ENCODE measurements at places on chromosomes 5 and 9.

- DNase-seq = no peak
Measured at GRCh38 chr9:123942542-123942941, 12.6 kb upstream of the DENND1A start.

GRCh38 chr5:168529374-168530234, 499 bp downstream of the FBLL1 start:
- DNase-seq = peak; percentile 14

GRCh38 chr9:126222363-126222834, 104.2 kb upstream of the MVB12B start:
- no peak for DNase-seq

DNA sequence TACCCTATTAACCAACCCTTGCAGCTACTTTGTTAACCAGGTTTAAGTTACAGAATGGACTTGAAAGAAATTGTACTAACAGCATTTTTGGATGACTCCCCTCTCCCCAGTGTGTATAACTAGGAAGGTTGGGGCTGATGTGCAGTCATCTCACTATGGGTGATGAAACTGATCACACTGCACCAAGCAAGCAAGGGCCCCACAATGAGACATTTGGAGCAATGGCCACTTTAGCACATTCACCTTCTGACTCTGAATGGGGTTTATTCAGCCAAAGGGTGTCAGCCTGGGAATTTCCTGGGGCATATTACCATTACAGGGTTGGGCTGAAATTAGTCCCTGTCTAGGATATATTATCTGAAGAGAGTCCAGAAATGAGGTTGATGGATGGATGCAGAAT, 18.7 kb upstream of the CYFIP2 start:
- peak; percentile 63 for DNase-seq

DNA sequence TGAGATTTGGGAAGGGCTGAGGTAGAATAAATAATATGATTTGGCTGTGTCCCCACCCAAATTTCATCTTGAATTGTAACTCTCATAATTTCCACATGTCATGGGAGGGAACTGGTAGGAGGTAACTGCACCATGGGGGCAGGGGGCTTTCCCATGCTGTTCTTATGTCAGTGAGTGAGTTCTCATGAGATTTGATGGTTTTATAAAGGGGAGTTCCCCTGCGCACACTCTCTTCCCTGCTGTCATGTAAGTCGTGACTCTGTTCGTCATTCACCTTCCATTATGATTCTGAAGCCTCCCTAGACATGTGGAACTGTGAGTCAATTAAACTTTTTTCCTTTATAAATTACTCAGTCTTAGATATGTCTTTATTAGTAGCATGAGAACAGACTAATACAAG, 115.5 kb upstream of the STARD4 start:
- peak; percentile 64 for DNase-seq

DNA sequence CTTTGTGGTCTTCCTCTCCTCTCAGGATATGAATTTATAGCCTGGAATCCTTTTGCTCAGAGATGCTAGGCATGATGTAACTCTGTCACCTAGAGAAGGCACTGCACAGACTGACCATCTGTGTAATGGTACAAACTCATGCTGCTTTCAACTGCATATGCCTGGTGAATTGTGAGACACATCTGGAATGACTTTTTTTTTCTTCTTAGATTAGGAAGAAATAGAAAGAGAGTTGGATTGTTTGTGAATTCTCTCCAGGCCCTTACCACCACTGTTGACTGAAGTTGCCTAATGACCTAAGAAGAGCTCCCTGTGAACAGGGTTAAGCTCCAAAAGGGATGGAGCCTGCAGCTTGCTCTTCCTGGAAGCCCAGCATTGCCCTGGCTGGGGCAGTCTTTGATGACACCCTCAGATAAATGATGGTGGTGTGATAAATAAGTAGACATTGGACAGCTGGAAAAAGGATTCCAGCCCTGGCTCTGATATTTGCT, 47.8 kb upstream of the TRIM32 start:
- no peak for DNase-seq

DNA sequence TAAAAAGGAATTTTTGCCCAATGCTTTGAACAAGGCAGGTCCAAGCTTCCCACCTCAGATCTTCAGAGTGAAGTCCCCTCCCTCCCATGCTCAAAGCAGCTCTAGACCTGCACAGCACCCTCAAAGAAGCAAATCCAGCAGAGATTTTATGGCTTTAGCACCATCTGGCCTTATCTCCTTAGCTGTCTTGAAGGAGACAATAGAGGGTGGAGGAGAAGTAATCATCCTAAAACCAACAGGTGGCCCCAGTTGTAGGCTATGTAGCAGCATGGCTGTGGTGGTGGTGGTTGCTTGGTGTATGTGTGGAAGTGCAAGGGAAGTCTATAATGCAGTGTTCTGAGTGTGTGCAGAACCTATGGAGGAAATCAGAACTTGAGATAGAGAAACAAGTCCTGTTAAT, 140.1 kb downstream of the GRIA1 start:
- no peak for DNase-seq

GRCh38 chr9:137482094-137482781, 23.1 kb upstream of the NSMF start:
- DNase-seq = no peak

DNA sequence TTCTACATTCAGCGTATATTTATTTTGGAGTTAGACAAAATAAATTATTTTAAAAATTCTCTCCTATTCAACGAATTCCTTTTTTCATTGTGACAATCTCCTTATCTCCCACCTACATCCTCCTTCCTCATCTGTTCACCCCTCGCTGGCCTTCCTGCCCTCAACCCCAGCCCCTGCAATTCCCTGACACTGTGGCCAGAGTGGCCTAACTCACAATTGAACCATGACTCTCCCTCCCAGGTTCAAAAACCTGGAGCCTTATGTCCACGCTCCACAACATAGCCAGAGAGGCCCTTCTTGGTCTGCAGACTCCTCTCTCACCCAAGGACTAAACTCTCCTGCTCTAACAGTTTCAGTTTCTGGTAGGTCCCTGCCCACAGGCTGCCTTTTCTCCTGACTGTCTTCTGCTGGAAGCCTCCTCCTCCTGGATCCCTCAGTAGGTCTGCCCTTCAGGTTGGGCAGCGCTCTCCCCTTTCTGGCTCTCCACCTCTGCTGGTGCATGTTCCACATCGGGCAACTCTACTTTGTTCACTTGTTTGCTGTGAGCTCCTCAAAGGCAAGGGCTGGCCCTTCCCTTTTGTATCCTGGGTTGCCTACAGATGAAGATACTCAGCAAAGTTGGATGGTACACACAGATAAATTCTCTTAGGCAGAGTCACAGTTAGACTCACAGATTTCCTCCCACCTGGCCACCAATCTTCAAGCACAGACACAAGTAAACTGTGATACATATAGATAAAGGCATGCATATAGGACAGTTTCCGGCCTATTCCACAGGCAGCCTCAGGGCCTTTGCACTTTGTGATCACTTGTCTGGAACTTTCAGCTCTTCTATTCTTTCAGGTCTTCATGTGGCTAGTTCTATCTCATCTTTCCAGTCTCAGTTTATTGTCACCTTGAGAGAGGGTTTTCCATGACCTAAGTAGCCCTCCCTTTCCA, 19.8 kb upstream of the MYORG start:
- no peak for DNase-seq

DNA sequence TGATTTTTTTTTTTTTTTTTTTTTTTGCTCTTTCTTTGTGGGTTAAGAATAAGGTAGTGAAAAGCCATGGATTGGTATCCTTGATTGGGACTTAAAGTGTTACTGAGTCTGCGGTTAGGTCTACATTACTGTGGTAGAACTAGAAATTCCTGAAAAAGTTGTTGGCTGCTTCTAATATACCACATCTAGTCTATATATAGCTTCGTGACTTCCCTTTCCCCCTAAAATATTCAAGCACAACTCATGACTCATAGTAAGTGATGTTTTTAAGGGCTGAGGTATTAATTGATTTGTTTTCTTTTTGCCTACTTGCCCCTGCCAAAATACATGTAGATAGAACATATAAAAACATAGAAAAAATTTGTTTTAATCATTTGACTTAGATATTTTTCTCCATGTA, 247.6 kb downstream of the TMEM232 start:
- DNase-seq = no peak

DNA sequence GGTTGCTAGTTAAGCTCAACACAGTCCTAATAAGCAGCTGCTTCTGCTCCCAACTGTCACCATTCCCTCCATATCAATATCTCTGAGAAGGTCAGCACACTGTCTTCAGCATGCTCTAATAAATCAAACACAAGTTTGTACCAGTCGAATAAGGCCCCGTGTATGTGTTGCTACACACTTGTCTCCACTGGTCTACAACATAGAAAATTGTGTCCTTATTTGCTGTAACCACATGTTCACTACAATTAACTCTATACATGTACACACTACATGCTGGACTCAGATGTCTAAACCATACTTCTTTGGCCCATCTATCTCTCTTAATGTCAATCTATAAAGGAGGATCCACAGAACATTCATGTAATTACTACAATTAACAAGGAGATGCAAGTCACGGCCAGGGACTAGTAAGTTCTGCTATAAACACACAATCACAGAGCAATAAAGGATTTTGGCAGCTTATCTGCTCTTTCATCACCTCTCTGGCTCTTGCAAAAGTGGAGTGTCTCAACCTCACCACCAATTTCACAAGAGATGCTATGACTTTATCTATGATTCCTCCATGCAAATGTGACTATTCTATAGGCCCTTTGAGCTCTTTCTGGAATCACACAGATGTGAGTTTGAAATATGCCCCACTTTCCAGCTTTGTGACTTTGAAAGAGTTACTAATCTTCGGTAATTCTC, 143.9 kb downstream of the SEMA5A start:
- DNase-seq = no peak

DNA sequence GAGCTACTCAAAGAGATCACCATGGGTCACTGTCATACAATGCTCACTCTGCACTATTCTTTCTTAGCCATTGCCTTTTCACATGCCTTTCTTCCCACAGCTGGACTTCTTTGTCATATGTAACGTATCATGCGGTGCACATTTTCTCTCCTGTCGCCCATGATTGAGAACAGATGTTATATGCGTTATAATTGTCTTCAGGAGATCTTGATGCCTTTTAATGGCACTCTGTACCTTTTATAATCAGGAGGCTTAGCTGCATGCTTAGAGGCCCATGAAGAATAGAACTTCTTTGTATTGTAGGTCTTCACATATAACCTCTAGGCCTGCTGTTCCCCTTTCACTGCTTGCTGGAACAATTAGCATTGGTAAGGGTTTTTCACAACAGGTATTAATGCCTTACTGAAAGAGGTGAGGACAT, 436.1 kb downstream of the CDH10 start:
- DNase-seq = no peak

DNA sequence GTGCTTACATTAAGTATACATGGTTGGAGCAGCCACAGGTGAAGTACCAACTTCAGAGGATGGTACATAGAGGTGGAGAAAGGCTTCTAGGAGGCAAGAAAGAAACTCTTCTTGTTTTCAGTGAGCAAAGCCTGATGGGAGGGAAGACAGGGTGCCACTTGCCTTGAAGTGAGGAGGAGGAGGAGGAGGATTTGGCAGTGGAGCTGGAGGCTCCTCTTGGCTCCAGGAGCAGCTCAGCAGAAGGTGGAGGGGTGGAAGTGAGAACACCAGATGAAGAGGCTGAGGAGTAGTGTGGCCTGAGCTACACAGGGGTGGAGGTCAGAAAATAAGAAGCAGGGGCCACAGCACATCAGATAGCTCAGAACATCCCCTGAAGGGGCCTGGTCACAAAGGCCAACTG, 91.1 kb upstream of the SHISAL2B start:
- DNase-seq = no peak

- no peak for DNase-seq
Measured at GRCh38 chr5:178690208-178690607, 40.3 kb downstream of the ZNF354A start.

GRCh38 chr9:83596899-83597504, 25.9 kb upstream of the IDNK start:
- DNase-seq = peak; percentile 67

DNA sequence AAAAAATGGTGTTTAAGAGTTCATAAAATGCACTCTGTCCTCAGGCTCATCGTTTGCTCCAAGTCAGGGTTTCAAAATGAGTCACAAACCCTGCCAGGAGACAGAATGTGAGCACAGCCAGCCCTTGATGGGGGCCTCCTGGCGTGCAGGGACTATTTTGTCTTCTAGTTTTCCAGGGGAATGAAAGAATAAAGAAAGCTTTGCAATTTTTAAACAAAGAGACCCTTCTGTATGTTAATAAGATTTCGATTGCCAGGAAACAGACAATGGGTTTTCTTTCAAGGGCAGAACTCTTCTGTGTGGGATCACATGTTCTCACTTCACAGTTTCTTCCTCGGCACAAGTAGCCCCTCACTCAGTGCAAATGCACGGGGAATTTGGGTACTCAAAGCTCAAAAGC, 121.4 kb upstream of the C6 start:
- no peak for DNase-seq

GRCh38 chr9:36725777-36726356, 153.2 kb downstream of the MELK start:
- DNase-seq = no peak

GRCh38 chr5:37900692-37901091, 60.9 kb upstream of the GDNF start:
- no peak for DNase-seq

GRCh38 chr5:122882831-122883230, 37.4 kb downstream of the SNX24 start:
- DNase-seq = peak; percentile 9

- no peak for DNase-seq
Measured at GRCh38 chr5:107593009-107593408, 77.7 kb downstream of the EFNA5 start.

- DNase-seq = no peak
Measured at GRCh38 chr5:175317872-175318271, 126.1 kb downstream of the DRD1 start.

DNA sequence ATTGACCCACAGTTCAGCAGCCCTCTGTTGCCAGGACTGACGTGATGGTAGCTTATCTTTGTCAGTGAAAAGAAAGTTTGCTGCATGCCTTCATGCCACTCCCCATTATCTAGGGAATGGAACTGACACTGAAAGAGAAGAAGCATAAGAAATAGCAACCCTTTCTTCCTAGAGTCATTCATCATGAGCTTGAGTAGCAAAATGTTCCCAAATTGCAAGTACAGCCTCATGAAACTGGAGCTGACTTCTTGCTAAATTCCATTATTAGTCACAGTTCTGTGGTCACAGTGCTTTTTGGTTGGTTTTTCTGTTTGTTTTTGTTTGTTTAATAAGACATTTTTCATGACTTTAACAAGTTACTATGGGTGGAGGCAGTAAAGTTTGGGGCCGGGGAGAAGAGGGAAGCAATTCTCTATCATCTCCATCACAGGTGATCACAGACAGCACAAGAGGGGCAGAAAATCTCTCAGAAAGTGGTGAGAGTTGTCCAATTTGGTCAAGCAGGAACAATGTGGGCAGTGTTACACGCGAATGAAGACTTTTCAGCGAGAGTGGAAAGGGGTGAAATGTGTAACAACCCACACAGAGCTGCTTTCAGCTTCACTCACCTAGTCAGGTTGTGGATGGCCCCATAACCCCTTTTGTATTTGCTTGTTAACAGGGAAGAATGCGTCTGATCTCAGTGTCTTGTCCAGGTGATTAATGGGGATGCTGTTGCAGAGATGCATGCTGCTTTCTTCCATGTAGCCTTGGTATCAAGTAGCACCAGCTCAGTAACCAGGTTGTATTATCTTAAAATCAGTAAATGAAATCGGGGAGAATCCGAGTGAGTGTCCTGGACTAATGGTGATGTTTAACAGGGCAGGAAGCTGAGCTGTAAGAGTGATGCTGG, 440.4 kb downstream of the DMRT2 start:
- DNase-seq = peak; percentile 18

Data from activated CD4-positive, alpha-beta T cell treated with anti-CD3 and anti-CD28 coated beads for 48 hours (primary cell).